Immature natural killer cell (primary cell): ENCODE measurements at places on chromosomes 5 and 9.

GRCh38 chr5:36685631-36686288, 79.4 kb downstream of the SLC1A3 start:
- H3K27ac ChIP-seq: no peak overlapping the region
- H3K36me3 ChIP-seq: no peaks in the 10 kb centered on the region
- no peak overlapping the region for H3K4me3 ChIP-seq
- H3K27me3 ChIP-seq: peaks cover 4% of the 10 kb centered on the region
- DNase-seq: no peak
- H3K4me1 ChIP-seq: peaks cover 10% of the 10 kb centered on the region

DNA sequence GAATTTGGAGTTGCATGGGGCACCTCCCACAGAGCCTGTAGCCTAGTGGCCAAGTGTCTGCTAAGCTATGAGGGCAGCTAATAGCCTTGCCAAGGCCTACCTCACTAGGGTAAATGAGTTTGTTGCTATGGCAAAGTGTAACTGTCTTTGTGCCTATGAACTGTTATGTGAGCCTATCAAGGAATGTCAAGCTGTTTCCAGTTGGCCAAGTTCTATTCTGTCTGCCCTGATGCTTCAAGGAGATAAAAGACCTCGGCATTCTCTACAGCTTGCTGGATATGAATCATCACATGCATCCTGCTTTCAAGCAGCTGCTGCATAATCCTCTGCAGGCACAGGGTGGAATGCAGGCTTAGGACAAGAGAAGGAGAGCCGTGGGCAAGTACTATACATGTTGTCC, 69.8 kb upstream of the CCDC112 start:
- no peak overlapping the region for H3K4me3 ChIP-seq
- no peaks in the 10 kb centered on the region for H3K4me1 ChIP-seq
- no peak for DNase-seq
- H3K27ac ChIP-seq: no peak overlapping the region
- H3K36me3 ChIP-seq: no peaks in the 10 kb centered on the region

DNA sequence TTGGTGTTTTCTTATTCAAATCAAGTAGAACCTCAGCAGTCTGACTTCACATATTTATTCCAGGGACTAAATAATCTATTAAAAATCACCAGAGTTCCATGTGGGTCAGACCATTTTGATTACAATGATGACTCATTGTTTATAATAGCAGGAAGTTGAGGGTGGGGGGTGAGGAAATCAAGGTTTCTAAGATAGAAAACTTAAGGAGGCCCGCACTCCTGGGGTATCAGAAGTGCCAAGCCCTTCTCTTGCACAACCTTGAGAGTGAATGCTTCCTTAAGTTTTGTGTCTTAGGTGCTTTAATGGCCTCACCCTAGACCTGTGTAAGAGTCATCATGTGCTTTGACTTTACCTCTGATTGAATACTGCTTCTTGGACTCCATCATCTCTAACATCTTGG, 31.9 kb upstream of the NPR3 start:
- no peak for DNase-seq
- no peak overlapping the region for H3K27ac ChIP-seq
- peaks cover 12% of the 10 kb centered on the region for H3K4me1 ChIP-seq
- no peak overlapping the region for H3K4me3 ChIP-seq
- H3K36me3 ChIP-seq: no peaks in the 10 kb centered on the region
- peaks cover 11% of the 10 kb centered on the region for H3K27me3 ChIP-seq

GRCh38 chr5:178244576-178244975, 12.0 kb upstream of the PHYKPL start:
- DNase-seq: no peak
- H3K36me3 ChIP-seq: no peaks in the 10 kb centered on the region
- H3K27me3 ChIP-seq: peaks cover 4% of the 10 kb centered on the region
- H3K4me1 ChIP-seq: peaks cover 64% of the 10 kb centered on the region
- no peak overlapping the region for H3K27ac ChIP-seq

DNA sequence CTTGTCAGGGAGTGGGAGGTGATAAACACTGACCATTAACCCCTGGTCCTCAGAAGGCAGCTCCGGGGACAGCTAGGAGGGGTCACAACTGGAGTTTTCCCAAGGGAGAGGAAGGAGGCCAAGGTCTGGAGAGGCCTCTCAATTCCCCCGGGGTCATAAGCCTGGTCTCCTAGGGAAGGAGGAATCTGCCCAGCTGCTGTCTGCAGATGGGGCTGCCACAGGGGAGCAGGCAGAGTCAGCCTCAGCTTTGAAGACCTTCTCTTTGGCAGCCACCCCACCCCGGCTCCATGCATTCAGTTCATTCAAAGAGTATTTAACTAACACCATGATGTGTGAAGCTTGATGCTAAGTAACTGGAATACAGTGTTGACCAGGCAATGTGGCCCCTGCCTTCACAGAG, 74.6 kb upstream of the HSPA9 start:
- no peak overlapping the region for H3K27ac ChIP-seq
- H3K36me3 ChIP-seq: no peaks in the 10 kb centered on the region
- no peak for DNase-seq
- H3K27me3 ChIP-seq: peaks cover 41% of the 10 kb centered on the region
- peaks cover 17% of the 10 kb centered on the region for H3K4me1 ChIP-seq
- H3K4me3 ChIP-seq: no peak overlapping the region

GRCh38 chr9:133538176-133538575, 3.7 kb downstream of the ADAMTSL2 start:
- H3K27me3 ChIP-seq: peaks cover 8% of the 10 kb centered on the region
- no peak overlapping the region for H3K4me3 ChIP-seq
- no peaks in the 10 kb centered on the region for H3K36me3 ChIP-seq
- H3K4me1 ChIP-seq: no peaks in the 10 kb centered on the region

DNA sequence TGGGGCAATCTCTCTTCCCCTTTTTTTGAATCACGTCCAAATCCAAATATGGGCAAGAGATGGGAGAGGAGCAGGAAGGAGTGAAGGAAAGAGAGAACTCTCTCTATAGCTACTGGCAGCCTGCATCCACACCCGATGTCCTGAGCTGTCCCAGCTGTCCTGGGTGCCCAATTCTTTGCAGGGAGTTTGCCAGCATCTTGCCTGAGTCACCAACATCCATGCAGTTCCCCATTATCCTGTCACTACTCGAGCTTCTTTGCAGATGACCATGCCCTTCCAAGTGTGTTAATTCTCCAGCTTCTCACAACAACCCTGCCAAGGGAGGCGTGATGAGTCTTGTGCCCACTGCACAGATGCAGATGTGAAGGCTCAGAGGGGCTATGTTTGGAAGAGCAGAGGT, 127.1 kb downstream of the NSG2 start:
- DNase-seq: no peak
- no peak overlapping the region for H3K27ac ChIP-seq
- H3K27me3 ChIP-seq: peaks cover 8% of the 10 kb centered on the region
- no peaks in the 10 kb centered on the region for H3K4me1 ChIP-seq
- H3K36me3 ChIP-seq: no peaks in the 10 kb centered on the region

- DNase-seq: no peak
- H3K36me3 ChIP-seq: no peaks in the 10 kb centered on the region
- H3K27me3 ChIP-seq: no peaks in the 10 kb centered on the region
- H3K4me3 ChIP-seq: peak overlapping the region; percentile 19
- peaks cover 32% of the 10 kb centered on the region for H3K4me1 ChIP-seq
- H3K27ac ChIP-seq: no peak overlapping the region
These were observed 65.7 kb downstream of the C9orf152 start for GRCh38 chr9:110142253-110142652.

- H3K27ac ChIP-seq: peak overlapping the region; percentile 93
- peaks cover 85% of the 10 kb centered on the region for H3K4me1 ChIP-seq
- peak overlapping the region; percentile 79 for H3K4me3 ChIP-seq
- DNase-seq: peak; percentile 68
- peaks cover 4% of the 10 kb centered on the region for H3K36me3 ChIP-seq
These were observed 147.1 kb downstream of the ERCC6L2 start for GRCh38 chr9:96022445-96023051.

DNA sequence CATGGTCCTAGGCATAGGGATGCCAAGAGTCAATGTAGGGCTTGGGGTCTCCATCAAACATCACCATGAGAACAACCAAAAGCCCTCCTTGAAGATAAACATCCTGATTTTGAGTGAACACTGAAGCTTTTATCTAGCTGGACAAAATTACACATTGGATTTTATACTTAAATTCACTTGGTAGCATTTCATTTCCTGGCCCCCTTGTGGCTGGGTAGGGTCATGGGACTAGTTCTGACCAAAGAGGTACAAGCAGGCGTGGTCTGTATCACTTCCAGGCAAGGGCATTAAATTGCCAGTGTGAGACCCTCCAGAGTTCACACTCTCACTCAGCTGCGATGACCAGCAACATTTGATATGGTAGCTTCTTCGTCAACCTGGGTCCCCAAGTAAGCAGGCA, 320.3 kb downstream of the ACTL7B start:
- no peak overlapping the region for H3K27ac ChIP-seq
- no peaks in the 10 kb centered on the region for H3K36me3 ChIP-seq
- H3K4me3 ChIP-seq: no peak overlapping the region
- H3K4me1 ChIP-seq: no peaks in the 10 kb centered on the region
- DNase-seq: no peak

DNA sequence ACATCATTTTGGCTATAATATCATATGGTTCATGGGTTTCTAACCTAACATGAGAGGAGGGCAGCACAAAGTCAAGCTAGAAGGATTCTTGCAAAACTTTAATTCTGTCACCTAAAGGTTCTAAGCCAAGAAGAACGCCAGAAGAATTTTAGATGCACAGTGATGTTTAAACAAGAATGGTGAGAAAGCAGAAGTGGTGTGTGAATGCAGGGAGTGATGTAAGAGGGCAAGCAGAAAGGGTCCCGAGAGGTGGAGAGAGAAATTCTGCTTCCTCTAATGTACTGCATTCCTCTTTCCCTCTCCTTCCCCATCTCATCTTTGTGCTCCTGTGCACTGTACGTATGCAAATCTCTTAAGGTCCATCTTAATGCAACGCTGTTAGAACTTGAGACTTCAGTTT, 2.1 kb upstream of the TRMO start:
- peaks cover 25% of the 10 kb centered on the region for H3K27me3 ChIP-seq
- DNase-seq: no peak
- no peak overlapping the region for H3K4me3 ChIP-seq
- H3K4me1 ChIP-seq: peaks cover 37% of the 10 kb centered on the region
